Progenitor cell of endocrine pancreas (in vitro differentiated cells): ENCODE measurements at places on chromosomes 5 and 9. TPM values are rescaled to one million over a fixed set of nuclear protein-coding genes. Genes with fewer than 3 reads are reported as not detected.

DNA sequence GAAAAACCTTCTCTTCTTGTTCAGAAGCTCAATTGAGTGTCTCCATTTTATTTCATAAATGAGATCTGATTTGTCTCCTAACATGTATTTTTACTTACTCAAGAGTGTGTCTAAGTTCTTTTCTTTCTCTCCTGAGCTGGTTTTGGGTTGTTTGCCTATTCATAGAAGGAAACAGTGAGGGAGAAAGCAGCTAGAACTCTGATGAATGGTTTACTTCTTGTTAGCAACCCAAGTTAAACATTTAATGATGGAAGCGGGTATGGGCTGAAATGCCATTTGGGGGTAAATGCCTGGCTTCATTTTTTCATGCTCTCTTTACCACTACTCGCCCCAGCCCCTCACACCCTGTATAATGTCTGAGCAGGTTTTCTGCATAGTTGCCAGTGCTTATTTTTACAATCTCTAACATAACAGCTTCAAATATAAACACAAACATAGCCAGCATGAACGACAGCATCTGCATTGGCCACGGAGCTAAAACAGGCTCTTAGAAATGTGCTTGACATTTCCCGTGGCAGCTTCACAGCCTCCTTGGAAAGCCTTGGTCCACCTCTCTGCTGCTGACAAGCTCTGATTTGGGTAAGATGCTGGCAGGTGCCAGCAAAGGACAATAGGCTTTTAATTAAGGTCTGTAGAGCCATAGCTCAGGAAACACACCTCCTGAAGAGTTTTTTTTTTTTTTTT, 321.1 kb downstream of the ARHGEF28 start:
- DNase-seq, result no peak

DNA sequence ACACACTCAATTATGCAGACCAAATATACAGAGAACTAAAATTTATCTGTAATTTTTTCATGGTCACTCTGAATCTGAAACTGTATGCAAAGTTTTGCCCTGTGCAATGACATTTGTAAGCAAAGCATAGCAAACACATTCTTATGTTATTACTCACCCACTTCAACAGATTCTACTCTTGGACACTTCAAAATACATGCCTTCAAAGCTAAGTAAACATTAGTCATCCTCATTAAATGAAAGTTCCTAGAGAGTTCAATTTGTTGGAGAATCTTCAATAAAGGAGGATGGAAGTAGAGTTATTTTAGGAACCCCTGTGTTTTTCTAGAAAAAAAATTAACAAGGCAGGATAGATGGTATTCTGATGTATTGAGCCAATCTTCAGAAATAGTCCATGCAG, 639.7 kb upstream of the C9orf72 start:
- no peak for DNase-seq

DNA sequence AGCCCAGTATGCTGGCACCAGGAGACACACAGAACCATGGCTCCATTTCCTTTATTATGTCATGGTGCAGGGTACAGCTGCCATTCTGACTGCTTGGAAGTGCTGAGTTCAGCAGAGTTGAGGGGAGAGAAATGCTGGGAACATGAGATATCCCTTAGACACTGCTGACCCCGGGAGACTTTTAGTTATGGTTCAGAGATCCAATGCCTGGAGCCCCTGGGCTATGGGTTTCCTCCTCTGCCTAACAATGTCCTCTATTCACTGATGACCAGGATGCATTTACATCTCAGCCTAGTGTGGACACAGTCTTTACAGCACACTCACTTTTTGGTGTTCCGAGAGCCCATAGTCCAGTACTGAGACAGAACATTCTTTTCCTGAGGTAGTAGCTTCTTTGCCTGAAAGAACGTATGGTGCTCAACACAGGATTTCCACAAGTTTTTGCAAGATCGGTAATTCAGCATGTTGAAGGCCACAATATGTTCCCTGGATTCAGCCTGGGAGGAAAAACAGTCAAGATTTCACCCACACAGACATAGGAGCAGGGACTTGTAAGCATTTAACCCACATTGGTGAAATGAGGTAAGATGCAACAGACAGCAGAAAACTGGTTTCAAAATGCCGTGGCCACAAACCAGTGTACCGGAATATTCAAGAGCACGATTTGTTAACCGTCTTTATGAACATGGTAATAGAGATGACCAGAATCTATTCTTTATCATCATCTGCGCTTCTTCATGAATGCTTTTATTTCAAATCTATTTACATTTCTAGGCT, 71.3 kb downstream of the PTPN3 start:
- DNase-seq, result no peak

Gene ZNF367
- total RNA-seq, result 5.3 and 5.7 TPM in 2 replicates

Gene IFNA21
- not detected in 2 replicates for total RNA-seq

DNA sequence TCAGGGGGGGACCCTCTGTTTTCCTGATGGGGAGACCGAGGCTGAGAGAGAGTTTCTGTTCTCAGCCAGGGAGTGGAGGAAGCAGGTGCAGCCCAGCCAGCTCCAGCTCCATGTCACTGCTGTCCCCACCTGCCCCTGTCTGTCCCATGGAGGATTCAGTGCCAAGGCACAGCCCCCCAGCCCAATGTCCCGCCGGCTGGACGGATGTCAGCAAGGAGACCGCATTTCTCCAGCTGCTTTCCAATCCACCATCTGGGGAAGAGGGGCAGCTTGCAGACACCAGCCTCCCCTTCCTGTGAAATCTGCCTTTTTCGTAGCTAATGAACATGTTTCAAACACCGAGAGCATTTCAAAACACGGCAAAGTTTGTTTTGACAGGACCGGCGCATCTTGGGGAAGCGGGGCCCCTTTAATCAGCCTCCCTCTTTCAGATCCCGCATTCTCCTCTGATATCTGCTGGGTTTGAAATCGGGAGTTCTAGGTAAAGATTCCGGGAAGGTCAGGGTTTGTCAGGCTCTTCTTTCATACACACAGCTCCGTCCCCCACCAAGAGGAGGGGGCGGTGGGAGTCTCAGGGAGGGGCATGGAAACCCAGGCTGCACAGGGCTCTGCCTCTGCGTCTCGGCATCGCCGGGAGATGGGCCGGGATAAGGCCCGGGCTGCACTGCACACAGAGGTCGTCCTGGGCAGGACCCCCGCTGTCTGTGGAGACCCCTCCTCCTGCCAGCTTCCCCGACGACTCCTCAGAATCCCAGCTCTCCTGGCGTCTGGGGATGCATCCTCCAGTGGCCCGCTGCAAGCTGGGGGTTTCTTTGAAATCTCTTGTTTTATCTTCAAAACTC, 74.8 kb downstream of the NEK6 start:
- no peak for DNase-seq

DNA sequence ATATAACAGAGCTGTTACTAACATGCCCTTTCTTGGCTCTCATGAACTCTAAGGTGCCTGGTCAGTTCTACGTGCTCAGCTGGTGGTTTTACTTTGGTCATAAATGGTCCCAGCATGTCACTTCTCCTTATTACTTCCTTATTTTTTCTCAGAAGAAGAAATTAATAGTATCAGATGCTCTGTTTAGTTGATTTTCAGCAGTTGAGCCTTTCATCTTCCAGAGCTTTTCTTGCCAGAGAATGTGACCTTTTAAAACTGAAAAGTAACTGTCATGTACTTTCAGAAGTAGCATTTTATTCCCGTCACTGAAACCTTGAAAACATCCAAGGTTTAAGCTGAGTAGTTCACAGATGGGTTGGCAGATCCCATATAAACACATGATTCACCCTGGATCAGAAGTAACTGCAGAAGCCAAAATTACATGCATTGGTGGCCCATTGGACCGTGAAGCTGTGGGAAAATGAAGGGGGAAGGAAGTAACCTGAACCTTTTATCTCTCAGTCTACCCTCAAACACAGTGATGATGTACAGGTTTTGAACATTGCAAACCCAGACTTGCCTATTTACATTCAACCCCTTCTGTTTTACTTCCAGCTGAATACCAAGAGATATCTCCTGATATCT, 50.5 kb downstream of the HACD4 start:
- DNase-seq, result no peak

DNA sequence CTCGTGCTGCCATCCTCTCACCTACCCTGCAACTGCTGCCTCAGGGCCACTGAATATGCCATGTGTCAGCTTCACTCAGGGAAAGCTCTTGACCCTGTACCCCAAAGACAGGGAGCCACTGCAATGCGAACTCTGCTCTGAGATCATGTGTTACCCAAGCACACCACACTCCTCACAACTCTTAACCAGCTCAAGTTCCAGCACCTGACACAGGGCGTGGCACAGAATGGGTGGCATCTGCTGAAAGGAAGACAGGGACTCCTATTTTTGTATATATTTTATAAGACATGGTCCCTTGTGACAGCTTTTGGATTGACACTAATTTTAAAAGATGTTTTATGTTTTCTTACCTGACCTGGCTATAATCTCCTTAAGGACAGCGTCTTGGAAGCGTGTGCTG, 10.7 kb downstream of the PHYKPL start:
- DNase-seq, result no peak

DNA sequence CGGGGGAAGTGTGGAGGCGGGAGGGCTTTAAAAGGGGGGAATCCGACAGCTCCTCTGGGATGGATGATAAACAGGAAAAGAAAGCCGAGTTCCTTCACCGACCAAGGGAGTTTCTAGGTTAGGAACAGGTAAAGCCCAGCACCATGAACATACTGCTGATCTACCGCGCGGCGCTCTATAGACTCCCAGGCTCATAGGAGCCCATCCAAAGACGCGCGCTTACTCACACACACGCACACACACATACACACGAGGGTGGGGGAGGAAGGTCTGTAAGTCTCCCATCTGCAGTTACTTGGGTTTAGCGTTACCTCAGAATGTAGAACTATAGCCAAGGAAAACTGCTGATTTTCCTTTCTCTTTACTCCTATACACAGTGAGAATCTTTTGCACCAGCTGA, 2.6 kb upstream of the GABRB2 start:
- DNase-seq, result no peak

DNA sequence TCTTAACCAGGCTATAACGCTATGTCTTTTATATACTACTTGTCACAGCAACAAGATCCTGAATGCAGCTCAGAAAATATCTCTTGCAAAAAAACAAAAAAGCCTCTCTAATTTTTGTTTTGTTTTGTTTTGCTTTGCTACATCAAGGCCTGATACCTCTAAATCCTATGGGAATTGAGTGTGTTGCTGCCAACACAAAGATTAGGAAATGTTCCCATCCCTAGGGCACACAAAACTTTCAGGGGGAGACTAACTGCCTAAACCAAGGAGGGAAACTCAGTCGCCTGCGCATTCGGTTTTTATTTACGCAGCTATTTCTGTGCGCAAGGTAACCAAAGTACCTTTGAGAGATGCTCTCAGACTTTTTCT, 1.7 kb downstream of the SSBP2 start:
- DNase-seq, result no peak

DNA sequence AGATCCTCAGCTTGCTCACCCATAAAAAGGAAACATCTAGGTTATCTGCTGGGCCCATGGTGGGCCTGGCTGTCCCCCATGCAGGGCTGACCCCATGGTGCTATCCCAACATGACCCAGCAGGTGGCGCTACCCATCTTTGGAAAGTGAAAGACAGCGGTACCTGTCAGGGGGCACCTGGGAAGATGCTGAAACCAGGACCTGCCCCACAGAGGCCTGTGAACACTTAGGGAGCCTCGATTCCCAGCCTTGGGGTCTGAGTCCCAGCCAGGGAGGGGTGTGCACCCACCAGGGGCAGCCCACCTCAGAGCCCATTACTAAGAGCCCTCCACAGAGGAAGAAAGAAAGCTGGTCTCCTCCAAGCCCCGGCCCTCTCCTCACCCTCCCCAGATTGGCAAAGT, 46.6 kb upstream of the IPPK start:
- DNase-seq, result peak; percentile 88

Gene LCN12
- 14.7 and 16.2 TPM in 2 replicates for total RNA-seq

- no peak for DNase-seq
These were observed 53.4 kb upstream of the OLFM1 start for GRCh38 chr9:135034106-135034505.

Gene SPINK7
- total RNA-seq, result not detected in 2 replicates

DNA sequence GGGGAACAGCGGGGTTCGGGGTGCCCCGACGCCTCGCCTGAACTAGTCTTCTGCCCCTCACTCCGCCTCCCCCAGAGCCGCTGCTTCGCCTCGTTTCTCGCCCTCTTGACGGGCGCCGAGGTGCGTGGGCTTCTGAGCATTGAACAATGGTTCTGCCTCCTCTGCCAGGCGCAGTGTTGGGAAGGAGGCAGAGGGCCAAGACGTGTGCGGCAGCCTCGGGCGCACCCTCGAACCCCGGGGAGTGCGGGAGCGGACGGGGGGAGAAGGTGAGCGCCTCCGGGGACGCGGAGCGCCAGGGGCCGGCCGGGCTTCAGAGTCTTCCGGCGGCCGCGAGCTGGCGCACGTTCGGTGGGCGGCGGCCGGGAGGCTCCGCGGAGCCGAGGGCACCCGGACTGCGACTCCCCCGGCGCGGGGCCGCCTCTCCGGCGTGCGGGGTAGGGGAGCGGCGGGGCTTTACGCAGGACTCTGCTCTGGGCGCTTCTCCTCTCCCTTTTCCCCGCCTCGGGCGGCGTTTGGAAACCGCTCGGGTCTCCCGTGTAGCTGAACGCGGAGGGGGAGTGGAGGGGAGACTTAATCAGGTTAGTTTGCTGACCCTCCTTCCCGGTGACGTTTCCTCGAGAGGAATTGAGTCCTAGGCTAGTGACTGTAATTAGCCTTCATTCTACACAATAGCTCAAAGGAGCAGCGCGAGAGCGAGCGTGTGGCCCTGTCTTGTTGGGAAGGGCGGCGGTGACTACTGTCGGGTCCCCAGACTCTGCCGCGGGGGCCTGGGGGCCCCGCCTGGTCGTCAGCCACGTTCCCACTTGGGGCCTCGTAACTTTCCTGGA, 1.1 kb downstream of the VLDLR start:
- DNase-seq, result peak; percentile 18

DNA sequence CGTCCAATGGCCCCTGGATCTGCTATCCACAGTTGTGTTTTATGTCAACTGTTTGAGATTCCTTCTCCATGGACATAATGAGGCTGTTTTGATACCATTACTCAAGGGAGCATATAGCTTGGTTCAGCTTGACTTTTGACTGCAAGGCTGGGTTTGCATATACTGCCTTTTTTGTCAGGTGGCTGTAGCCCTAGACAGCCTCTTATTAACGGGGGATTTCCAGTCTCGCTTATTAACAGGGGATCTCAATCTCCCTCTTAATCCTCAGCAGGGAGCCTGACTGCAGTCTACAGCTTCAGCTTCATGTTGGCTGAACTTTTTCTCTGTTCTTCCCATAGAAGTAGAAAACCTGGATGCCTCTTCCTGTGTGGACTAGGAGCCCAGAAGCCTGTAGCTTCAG, 73.7 kb upstream of the TNC start:
- DNase-seq, result no peak

Gene CXCL14
- 6.1 and 10.1 TPM in 2 replicates for total RNA-seq
